ENCODE measurements at places on chromosomes 11 and 22. TPM values are rescaled to one million over a fixed set of nuclear protein-coding genes. Genes with fewer than 3 reads are reported as not detected.

HTR3B gene
- total RNA-seq = not detected

GSTP1 gene
- 1,335 TPM for total RNA-seq

LMF2 gene
- 119 TPM for total RNA-seq

FAM83F gene
- not detected for total RNA-seq

CDKN1C gene
- total RNA-seq = 18.1 TPM

KRTAP5-8 gene
- total RNA-seq = not detected

RAB36 gene
- 1.8 TPM for total RNA-seq

GRCh38 chr11:87659807-87660206 lies 515.4 kb downstream of the RAB38 start:
- no peak for DNase-seq

DNA sequence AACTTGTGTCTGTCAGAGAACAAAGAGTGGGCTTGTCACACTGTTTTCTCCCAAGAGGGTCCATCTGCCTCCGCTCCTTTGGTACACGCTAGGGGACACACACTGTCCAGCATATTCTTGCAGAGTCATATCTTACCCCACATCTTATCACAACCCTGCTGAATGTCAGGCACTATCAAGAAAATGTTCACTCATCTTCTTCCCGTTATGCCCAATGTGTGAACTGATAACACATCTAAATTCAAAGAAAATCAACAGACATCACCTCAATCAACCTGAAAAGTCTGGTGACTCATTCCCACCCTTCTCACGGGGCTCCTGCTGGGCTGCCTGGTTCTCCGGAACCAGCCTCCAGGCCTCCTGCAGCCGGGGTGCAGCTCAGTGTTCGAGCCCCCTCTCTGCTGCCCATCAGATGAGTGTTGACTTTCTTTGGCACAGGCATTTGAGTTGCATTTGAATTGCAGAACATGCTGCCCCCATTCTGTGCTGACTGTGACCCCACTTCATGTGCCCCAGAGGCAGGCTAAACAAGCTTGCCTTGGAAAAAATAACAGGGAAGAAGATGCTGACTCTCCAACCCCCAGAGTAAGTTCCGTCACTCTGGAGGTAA lies 19.4 kb downstream of the GRAP2 start:
- no peak for DNase-seq

- DNase-seq = no peak
Measured at GRCh38 chr22:35454416-35455054, 54.6 kb downstream of the MCM5 start.

DNA sequence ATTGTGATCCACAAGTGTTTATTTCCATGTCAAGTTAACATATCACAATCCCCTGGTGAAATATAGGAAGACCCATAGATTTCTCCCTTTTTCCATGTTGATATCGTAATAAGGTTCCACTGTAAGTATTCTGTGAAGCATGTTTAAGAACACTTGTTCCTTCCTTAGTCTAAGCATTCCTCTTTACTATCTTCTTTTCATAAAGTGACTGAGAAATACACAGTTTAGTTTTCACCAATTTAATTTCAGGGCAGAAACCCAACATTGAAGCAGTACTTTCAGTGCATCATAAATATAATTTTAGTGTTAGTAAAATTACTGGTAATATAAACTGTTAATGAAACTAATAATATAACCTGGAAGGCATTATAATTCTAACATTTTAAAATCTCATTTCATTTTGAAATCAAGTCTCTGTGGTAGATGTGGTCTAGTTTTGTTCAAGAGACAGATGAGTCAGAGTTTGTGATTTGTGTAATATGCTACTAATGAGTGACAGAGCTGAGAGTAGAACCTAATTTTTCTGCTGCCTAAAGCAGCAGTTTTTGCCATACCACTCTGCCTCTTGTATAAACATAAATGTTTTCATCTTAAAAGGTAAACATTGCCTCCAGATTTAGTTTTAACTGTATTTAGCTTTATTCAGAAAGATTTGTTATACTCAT lies 79.4 kb downstream of the ATM start:
- no peak for DNase-seq

DNA sequence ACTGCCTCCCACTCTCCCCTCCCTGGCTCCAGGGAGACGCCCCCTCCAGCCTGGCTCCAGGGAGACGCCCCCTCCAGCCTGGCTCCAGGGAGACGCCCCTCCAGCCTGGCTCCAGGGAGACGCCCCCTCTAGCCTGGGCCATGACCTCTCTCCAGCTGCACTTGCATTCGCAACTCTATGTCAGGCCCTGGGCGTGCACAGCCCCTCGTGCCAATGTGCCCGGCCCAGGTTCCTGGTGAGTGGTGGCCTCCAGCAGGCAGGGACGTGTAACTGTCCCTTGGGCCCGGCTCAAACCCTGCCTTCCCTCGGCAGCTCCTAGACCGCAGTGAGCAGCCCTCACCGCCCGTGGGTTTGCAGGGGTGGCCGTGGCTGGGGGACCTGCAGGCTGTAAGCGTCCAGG lies 6.9 kb downstream of the MUC6 start:
- no peak for DNase-seq

GRCh38 chr11:72591785-72592502 lies 82.3 kb downstream of the PDE2A start:
- no peak for DNase-seq

- DNase-seq = no peak
Measured at GRCh38 chr11:13776134-13776815, 107.8 kb downstream of the FAR1 start.

- no peak for DNase-seq
Measured at GRCh38 chr11:101508370-101508769, 75.4 kb downstream of the TRPC6 start.

DNA sequence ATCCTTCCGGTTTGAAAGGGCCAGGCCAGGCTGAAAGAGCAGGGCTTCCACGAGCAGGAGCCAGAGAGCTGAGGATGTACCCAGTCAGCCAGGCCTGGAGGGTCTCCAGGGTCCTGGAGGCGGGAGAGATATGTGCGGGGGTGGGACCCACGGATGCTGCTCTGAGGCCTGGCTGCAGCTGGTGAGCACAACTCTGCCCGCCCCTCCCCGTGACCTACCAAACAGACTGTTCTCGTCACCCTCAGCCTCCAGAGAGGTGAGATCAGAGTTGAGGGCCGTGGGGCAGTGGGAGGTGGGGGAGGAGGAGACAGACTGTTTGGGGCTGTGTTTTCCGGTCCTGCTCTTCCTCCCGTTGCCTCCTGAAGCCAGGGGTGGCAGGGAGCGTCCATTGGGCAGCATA lies 42.2 kb downstream of the TRIOBP start:
- no peak for DNase-seq

GRCh38 chr11:96062134-96062533 lies 138.2 kb upstream of the MTMR2 start:
- no peak for DNase-seq

- no peak for DNase-seq
Measured at GRCh38 chr11:64536396-64536941, 54.6 kb upstream of the SLC22A12 start.

DNA sequence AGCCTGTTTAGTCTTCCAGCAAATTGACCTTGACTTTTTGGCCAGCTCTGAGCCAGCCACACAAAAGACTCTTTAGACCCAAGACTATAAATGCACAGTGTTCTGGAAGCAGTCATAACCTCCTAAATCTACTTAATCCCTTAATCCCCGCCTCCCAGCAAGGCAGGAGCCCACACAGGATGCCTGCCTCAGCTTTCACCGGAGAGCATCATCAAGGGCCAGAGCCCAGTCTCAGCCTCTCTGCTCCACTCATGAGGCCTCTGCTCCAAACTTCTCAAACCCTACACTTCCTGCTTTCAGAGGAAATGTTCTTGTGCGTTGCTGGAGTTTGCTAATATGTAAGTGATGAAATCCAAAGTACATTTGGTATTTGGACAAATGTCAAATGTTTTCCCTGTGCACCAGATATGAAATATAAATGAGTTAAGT lies 57.9 kb upstream of the FSHB start:
- no peak for DNase-seq

DNA sequence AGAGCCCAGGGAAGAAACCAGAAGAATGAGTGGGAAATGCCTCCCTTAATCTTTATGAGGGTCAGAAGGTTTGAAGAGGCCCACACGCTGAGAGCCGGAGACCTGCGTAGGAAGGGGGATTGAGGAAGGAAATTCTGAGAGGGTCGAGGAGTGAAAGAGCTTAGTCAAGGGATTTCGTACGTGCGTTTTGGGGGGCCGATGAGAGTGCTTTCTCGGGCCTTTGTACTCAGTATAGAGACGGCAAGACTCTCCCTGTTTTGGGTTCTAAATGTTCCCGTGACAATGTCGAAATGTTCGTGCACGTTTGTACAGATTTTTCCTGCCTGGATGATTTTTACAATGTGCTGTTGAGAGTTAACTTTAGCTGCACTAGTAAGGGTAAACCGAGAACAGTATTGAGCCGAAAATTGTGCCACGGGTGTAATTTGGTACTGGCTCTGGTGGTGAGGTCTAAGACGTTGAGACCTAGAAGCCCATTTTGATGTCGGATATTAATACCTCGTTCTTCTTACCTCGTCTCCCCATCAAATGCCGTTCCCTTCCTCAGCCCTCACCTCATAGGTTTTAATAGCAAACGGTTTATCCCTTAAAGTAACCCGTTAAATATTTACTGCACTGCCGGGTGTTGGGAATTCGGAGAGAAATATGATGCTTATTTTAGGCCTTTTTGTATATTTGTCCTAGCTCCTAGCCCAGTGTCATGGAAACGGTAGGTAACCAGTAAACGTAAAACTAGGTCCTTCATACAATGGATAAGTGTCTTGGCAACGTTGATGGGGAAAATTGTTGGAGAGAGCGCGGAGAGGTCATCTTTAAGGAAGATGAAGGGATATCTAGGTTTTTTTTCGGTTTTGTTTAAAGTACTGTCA lies 734 bp downstream of the C11orf58 start:
- no peak for DNase-seq

GRCh38 chr22:30161051-30161469 lies 80.8 kb downstream of the HORMAD2 start:
- DNase-seq = no peak

DNA sequence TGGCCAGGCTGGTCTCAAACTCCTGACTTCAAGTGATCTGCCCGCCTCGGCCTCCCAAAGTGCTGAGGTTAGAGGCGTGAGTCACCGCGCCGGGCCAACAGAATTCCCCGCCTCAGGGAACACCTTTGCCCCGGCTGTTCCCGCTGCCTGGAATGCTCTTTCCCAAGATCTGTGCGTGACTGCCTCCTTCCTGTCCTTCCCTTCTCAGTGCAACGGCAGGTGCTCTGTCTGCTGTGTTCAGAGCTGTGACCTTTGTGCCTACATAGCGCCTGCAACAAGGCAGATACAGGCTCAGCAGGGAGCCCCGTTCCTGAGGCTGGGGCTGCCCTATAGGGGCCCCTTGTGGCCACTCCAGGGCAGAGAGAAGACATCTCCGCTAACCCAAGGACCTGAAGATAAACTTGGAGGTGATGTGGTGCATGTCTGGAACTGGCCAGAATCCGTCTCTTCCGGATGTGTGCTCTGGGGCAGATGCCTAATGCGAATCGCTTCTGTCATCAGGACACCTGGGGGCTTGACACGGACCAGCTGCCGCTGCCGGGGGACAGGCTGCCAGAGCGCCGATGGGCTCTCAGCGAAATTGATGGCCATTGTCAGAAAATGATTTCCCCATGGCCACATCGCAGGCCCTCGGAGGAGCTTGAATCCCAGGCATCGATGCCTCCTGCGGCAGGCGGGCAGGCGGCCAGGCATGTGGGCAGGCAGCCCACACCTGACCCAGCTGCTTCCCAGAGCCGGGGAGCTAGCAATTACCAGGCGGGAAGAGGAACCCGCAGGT lies 43.5 kb upstream of the TCF20 start:
- DNase-seq = no peak

GRCh38 chr22:43088627-43088983 lies 586 bp downstream of the TTLL1 start:
- DNase-seq = no peak

DNA sequence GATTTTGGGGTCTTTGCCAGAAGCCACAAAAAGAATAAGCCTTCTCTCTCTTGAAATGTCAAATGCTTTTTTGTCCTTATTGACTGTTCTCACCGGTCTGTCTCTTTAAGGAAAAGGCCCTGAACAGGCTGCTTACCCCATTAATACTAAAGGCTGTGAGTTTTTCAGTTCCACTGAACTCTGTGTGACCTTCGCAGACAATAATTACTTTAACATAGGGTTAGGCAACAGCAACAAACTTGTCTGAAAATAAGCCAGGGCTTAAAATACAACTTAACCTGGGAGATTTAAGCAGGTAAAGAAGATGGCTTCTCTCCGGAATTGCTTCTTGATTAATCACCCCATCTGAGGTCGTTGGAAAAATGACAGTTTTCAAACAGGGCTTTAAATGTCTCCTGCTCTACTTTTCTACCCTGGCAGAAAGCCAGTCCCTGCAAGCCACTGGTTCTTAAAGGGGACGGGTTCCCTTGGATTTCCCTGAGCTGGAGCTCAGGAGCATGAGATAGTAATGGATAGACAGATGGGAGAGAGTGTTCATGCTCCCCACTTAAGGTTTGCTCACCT lies 69.4 kb downstream of the ARL14EP start:
- no peak for DNase-seq

GRCh38 chr11:11454671-11455223 lies 101.7 kb upstream of the CSNK2A3 start:
- no peak for DNase-seq

DNA sequence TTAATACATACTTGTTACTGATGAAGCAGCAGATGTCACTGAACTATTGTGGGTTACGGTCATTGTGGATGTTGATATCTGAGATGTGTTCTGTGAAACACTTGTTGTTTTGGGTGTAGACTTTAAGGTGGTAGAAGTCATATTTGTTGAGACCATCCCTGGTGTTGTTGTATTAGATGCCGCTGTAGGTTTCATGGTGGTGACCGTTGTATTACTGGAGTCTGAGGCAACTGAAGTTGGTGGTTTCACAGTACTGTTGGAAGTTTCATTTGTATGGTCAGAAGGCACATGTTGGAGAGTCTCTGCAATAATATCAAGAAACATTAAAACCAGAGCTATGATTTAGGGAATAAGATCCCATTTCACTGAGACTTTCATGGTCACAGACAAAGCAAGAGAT lies 50.7 kb downstream of the TMEM123 start:
- DNase-seq = no peak

GRCh38 chr11:74683941-74684481 lies 47.2 kb downstream of the CHRDL2 start:
- DNase-seq = peak; percentile 61

GRCh38 chr11:58968251-58968711 lies 29.0 kb downstream of the GLYATL1 start:
- no peak for DNase-seq

DNA sequence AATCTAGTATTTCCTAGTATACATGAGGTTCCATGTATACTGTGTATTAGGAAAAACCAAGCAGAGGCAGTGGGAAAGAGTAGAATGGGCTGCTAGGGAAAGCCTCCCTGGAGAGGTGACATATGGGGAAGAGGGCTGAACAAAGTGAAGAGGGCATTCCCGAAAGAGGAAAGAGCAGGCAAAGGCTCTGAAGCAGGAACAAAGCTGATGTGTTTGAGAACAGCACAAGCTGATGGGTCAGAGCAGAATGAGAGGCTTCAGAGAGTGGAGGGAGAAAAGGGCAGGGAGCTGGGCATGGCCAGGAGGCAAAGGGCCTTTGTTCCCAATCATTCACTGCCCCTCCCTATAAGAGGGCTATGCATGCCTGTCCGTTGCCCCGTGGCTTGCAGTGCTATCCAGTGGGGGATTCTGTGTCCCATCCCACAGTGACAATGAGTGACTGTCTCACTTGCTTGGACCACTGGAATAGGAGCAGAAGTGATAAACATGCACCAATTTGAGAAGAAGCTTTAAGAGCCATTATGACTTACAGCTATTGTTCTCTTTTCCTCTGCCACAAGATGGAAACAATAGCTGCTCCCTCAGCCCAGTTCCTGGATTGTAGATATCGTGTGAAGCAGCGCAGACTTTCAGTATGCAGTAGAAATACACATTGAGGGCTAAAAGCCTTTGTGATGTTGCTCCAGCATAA lies 39.6 kb downstream of the GALNT18 start:
- no peak for DNase-seq
